Thyroid gland (tissue), 4 donors: ENCODE measurements at places on chromosomes 16 and 17.

DNA sequence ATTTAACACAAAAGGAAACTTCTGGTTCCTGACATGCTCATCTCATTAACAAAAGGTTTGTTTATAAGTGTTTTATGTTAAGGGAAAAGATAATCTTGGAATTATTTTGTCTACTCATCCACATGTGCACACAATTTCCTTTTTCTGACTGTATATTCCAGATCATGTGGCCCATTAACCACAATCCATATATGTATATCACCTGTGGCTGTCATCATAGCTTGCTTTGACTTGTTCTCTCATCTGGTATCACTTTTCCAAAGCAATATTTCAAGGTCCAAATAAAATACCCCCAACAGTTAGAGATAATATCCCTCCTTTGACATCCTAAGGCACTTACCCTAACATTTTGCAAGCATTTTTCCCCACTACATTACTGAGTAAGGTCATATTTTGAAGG lies 856.1 kb downstream of the CDH11 start:
- no peak for DNase-seq

- no peak for DNase-seq
Observed at GRCh38 chr16:3971261-3971660, 90.7 kb upstream of the CREBBP start.

DNA sequence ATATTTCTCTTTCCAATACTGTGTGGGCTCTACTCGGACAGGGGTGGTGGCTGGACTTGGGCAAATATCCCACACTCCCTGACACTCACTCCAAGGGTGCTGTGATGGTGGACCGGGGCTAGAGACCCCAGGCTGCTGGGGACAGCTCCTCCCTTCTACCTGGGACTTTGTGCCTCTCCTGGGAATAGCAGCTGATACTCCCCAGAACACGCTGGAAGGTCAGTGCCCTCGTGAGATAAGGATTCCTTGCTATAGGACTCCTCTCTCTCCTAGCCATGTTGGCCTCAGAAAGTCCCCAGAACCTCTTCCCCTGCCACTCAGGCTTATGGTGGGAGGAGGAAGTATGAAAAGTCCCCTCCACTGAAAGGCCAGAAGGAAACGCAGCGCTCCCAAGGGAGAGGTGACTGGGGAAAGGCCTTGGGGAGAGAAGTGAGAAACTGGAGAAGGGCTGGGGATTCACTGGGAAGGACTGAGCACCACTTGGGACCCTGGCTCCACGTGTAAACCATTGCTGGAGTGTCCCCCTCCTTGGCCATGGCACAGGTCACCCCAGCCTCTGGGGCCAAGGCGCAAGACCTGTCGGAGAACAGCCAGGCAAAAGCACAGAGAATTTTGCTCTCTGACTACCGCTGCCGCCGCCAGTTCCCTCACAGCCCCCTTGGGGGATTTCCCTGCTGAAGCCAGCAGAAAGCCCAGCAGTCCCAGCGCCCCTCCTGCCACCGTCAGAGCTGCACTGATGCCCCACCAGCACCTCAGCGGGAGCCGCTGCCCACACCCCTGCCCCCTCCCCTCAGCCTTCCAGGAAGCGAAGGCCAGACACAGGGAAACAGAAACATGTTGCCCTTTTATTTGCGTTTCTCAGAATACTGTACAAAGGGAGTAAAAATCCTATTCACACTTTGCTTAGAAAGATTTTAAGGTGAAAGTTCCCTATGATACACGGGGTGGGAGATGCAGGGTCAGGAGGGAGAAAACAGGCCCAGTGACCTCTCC lies 2.1 kb upstream of the GSDMB start:
- DNase-seq = no peak

DNA sequence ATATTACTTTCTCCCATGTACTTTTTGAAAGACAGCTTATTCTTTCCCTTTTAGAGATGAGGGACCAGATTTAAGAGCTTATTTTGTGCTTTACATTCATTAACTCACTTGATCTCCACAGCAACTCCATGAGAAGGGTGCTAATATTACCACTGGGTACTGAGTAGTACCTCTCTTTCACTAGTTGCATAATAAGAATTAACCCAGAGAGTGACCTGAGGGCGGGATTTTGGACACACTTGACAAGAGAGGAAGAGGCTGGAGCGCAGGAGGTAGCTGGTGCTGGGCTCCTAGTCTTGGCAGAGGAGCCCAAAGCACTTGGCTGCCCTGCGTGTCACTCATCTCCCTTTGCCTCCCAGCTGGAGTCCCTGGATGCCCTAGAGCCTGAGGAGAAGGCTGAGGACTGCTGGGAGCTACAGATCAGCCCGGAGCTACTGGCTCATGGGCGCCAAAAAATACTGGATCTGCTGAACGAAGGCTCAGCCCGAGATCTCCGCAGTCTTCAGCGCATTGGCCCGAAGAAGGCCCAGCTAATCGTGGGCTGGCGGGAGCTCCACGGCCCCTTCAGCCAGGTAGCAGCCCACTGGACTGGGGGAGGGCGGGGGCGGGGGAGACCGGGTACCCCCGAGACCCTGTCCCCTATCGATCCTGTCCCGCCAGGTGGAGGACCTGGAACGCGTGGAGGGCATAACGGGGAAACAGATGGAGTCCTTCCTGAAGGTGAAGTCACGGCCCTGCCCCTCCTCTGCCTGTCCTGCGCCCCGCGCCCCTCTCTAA lies 1.7 kb upstream of the MAZ start:
- peak; percentile 85 for DNase-seq

GRCh38 chr16:2238838-2239675 lies 2.8 kb downstream of the DNASE1L2 start:
- DNase-seq = no peak

- no peak for DNase-seq
Observed at GRCh38 chr16:84724606-84725309, 25.0 kb downstream of the USP10 start.

GRCh38 chr16:52549011-52549692 lies 2.2 kb upstream of the TOX3 start:
- DNase-seq = no peak

- no peak for DNase-seq
Observed at GRCh38 chr17:42498828-42499227, 37.2 kb upstream of the NAGLU start.

GRCh38 chr17:68431661-68432071 lies 25.6 kb downstream of the WIPI1 start:
- peak; percentile 70 for DNase-seq
